CD4-positive, alpha-beta memory T cell (primary cell): ENCODE measurements at places on chromosomes 3 and 15.

DNA sequence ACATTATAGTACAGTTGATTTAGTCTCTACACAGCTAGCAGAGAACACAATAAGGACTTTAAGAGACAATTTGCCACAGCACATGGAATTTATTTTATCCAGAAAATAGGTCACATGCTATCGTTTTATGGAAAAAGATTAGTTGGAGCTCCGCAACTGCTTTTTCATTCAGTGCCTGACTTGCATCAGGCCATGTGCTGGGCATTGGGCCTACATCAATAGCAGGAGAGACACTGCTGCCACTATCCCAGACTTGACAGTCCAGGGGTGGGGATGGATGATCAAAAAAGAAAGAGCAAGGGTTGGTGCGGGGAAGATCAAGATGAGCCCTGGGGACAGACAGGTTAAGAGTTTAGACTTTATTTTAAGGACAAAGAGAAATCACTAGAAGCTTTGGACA is 75.2 kb upstream of the C3orf80 start:
- no peaks in the 10 kb centered on the region for H3K27me3 ChIP-seq
- no peaks in the 10 kb centered on the region for H3K4me1 ChIP-seq
- H3K4me3 ChIP-seq = no peak overlapping the region

- no peaks in the 10 kb centered on the region for H3K4me1 ChIP-seq
- no peaks in the 10 kb centered on the region for H3K27me3 ChIP-seq
- no peak overlapping the region for H3K27ac ChIP-seq
- no peaks in the 10 kb centered on the region for H3K36me3 ChIP-seq
Observed at GRCh38 chr15:67013696-67014095, 51.7 kb upstream of the SMAD3 start.

- no peak overlapping the region for H3K27ac ChIP-seq
- no peaks in the 10 kb centered on the region for H3K4me1 ChIP-seq
- no peak for DNase-seq
Observed at GRCh38 chr3:140011086-140011485, 76.1 kb downstream of the CLSTN2 start.

DNA sequence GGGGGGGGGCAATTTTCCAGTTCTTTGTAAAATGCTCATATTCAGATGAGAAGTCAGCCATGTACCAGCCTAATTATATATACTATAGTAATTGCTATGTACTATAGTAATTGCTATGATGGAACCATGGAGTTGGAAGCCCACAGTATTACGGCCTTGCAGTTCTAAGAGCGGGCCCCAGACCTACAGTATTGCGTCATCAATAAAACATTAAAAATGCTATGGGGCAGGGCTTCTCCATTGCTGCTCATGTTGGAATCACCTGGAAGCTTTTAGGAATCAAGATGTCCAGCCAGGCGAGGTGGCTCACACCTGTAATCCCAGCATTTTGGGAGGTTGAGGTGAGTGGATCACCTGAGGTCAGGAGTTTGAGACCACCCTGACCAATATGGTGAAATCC is 443.7 kb upstream of the GRM7 start:
- H3K27ac ChIP-seq = no peak overlapping the region
- no peaks in the 10 kb centered on the region for H3K36me3 ChIP-seq
- DNase-seq = no peak
- H3K4me3 ChIP-seq = no peak overlapping the region

DNA sequence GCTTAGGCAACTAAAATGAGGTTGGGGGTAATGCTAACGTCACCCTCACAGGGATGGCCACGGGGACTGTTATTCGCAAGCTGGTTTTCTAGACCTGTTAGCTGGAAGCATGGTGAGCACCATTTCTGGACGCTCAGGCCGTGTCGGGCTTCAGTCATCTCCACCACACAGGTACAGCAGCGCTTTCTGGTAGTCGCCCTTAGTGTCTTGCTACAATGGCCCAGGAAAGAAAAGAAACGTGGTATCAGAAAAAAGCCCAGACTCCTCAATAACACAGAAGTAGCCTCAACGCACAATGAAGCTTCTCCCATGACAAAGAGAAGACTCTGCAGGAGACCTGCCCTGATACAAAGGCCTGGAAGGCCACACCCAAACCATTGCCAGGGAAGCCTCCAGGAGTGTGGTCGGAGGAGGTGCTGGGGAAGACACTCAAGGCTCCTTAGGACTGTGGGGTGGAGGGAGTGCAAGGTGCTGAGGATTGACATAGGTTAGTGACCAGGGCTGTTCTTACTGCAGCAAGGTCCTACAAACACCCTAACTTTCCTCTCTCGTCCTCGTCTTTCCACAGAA is 50.2 kb downstream of the ANXA2 start:
- peaks cover 43% of the 10 kb centered on the region for H3K36me3 ChIP-seq
- no peak for DNase-seq
- no peak overlapping the region for H3K4me3 ChIP-seq
- H3K27me3 ChIP-seq = no peaks in the 10 kb centered on the region
- no peaks in the 10 kb centered on the region for H3K4me1 ChIP-seq
- H3K27ac ChIP-seq = no peak overlapping the region

DNA sequence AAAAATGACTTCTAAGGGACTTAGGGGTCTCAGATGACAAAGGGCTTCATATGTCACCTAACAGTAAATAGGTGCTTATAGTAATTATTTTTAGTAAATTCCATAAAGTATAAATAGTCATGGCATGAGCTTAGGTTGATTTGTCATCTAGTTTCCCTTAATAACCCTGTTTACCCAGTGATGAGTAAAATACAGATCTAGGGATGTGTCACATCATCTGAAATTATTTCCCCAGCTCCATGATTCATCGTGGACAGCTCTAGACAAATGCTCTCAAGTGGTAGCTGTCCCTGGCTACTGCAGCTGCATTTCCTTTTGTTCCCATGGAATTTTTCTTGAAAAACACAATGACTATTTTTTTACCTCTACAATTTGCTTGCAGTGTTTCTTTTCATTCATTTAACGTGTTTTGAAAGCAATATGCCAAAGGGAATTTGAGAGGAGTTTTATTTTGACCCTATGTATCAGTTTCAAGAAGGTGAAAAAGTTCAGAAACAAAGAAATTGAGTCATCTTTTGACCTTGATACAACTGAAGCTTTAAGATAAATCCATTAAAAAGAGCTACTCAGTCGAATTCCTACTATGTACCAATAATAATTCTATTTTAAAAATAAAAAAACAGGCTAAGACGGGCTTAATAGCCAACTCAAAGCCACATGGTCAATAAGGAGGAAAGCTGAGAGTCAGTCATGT is 241.6 kb downstream of the KCNMB2 start:
- H3K27me3 ChIP-seq = no peaks in the 10 kb centered on the region
- H3K36me3 ChIP-seq = no peaks in the 10 kb centered on the region
- no peak for DNase-seq
- H3K4me1 ChIP-seq = peaks cover 1% of the 10 kb centered on the region
- H3K4me3 ChIP-seq = no peak overlapping the region

GRCh38 chr3:78825118-78825857 is 942.5 kb downstream of the ROBO1 start:
- DNase-seq = no peak
- H3K4me3 ChIP-seq = no peak overlapping the region
- no peaks in the 10 kb centered on the region for H3K27me3 ChIP-seq
- H3K27ac ChIP-seq = no peak overlapping the region
- no peaks in the 10 kb centered on the region for H3K36me3 ChIP-seq

- peaks cover 30% of the 10 kb centered on the region for H3K36me3 ChIP-seq
- H3K27me3 ChIP-seq = no peaks in the 10 kb centered on the region
- DNase-seq = no peak
- no peak overlapping the region for H3K27ac ChIP-seq
- H3K4me1 ChIP-seq = peaks cover 50% of the 10 kb centered on the region
Observed at GRCh38 chr3:45008117-45008516, 18.0 kb upstream of the CLEC3B start.

DNA sequence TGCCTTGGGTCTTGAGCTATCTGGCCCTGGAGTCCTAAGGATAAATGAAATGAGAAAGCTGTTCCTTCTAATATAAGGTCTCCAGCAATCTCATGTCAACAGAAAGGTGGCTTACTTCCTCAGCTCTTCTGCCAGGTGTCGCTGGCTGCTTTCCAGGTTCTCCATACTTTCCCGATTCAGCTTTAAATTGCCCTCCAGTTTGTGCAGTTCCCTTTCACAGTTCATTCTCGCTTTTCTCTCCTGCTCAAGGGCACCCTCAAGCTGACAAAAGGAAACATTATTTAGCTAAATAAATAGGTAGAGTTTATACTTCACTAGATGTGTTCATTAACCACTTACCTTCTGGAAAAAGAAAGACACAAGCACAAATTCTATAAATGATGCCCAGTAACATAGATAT is 73.0 kb downstream of the MYH15 start:
- H3K27ac ChIP-seq = no peak overlapping the region
- no peaks in the 10 kb centered on the region for H3K36me3 ChIP-seq
- no peaks in the 10 kb centered on the region for H3K4me1 ChIP-seq
- DNase-seq = no peak

- H3K36me3 ChIP-seq = no peaks in the 10 kb centered on the region
- H3K27ac ChIP-seq = no peak overlapping the region
- no peak overlapping the region for H3K4me3 ChIP-seq
- no peak for DNase-seq
- no peaks in the 10 kb centered on the region for H3K4me1 ChIP-seq
Observed at GRCh38 chr3:105730801-105731354, 137.9 kb downstream of the CBLB start.

- H3K4me3 ChIP-seq = no peak overlapping the region
- no peak for DNase-seq
- no peaks in the 10 kb centered on the region for H3K27me3 ChIP-seq
- H3K27ac ChIP-seq = no peak overlapping the region
- H3K36me3 ChIP-seq = no peaks in the 10 kb centered on the region
Observed at GRCh38 chr3:130259166-130259874, 86.2 kb upstream of the COL6A5 start.

- DNase-seq = peak; percentile 4
- peak overlapping the region; percentile 90 for H3K27ac ChIP-seq
- peak overlapping the region; percentile 59 for H3K4me3 ChIP-seq
Observed at GRCh38 chr15:68278595-68279405, 1.3 kb downstream of the FEM1B start.

- no peak overlapping the region for H3K4me3 ChIP-seq
- H3K36me3 ChIP-seq = no peaks in the 10 kb centered on the region
- no peak overlapping the region for H3K27ac ChIP-seq
- H3K27me3 ChIP-seq = no peaks in the 10 kb centered on the region
- no peak for DNase-seq
Observed at GRCh38 chr3:24166515-24166914, 221.4 kb downstream of the NR1D2 start.

DNA sequence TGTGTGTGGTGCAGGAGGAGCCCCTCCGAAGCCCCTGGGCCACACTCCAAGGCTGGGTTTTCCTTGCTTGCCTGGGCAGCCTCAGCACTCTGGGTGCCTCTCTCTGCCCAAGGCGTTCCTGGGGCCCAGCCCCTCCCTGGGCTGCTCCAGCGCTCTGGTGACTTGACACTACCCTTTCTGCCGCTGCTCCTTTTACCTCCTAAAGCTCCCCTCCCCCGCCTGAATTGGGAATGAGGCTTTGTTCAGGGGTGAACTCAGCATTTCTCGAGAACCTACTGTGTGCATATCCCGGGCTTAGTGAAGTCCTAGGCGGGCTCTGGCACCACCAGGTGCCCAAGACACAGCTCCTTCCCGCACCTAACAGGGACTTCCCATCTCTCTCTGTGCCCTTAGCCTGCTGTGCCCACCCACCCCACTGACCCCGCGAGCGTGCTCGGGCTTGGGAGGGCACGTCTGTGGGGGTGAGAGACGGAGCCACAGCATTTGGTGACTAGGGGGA is 1.2 kb upstream of the BAHD1 start:
- no peaks in the 10 kb centered on the region for H3K36me3 ChIP-seq
- no peak for DNase-seq
- H3K27me3 ChIP-seq = peaks cover 12% of the 10 kb centered on the region
- H3K4me1 ChIP-seq = peaks cover 61% of the 10 kb centered on the region
- peak overlapping the region; percentile 62 for H3K4me3 ChIP-seq

DNA sequence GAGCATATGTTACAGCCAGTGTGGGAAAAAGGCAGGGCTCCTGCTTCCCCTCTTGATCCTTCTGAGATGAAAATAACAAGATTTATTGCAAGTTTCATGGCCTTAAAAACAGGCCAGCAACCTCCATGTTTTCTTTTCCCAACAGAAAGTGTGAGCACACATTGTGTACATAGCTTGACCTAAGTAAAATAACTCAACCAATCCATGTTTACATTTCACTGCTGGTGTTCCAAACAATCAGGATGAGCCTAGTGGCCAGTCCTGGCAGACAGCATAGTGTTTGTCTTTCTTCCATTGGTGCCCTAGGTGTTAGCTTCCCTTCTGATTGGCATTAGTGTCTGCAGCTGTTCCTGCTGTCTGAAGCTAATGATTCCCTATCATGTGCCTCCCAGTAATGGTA is 847.7 kb downstream of the EPHA3 start:
- H3K36me3 ChIP-seq = no peaks in the 10 kb centered on the region
- no peak for DNase-seq
- H3K4me1 ChIP-seq = no peaks in the 10 kb centered on the region

- no peaks in the 10 kb centered on the region for H3K4me1 ChIP-seq
- H3K4me3 ChIP-seq = no peak overlapping the region
Observed at GRCh38 chr15:79702621-79703020, 194.2 kb downstream of the MTHFS start.

- no peak for DNase-seq
- no peak overlapping the region for H3K27ac ChIP-seq
- H3K4me1 ChIP-seq = peaks cover 12% of the 10 kb centered on the region
- no peaks in the 10 kb centered on the region for H3K27me3 ChIP-seq
- no peaks in the 10 kb centered on the region for H3K36me3 ChIP-seq
Observed at GRCh38 chr3:187941135-187941847, 196.0 kb upstream of the BCL6 start.

GRCh38 chr15:55649058-55649423 is 60.9 kb upstream of the PYGO1 start:
- no peaks in the 10 kb centered on the region for H3K27me3 ChIP-seq
- no peak for DNase-seq
- H3K4me1 ChIP-seq = no peaks in the 10 kb centered on the region

- H3K27ac ChIP-seq = no peak overlapping the region
- no peak for DNase-seq
- no peak overlapping the region for H3K4me3 ChIP-seq
- H3K27me3 ChIP-seq = no peaks in the 10 kb centered on the region
- H3K4me1 ChIP-seq = no peaks in the 10 kb centered on the region
Observed at GRCh38 chr3:1135194-1135593, 42.4 kb downstream of the CNTN6 start.

DNA sequence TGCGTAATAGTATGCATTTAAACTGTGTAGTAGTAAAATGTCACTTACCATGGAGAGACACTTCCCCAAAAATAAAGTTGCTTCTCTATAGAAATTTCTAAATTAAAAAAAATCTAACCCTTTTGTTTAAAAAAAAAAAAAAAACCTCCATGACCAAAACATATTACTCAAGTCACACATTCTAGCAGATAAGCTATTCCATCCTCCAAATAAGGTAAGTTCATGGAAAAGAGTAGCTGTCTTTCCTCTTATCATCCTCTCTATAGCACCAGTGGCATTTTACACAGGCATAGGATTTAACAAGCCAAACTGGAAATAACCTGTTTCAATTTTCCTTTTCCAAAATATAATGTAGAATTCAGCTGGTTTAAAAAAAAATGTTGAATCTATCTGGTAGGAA is 57.4 kb downstream of the LRRFIP2 start:
- no peak overlapping the region for H3K27ac ChIP-seq
- DNase-seq = no peak
- no peak overlapping the region for H3K4me3 ChIP-seq
- H3K27me3 ChIP-seq = no peaks in the 10 kb centered on the region
